ENCODE measurements at places on chromosomes 1 and 21. TPM values are rescaled to one million over a fixed set of nuclear protein-coding genes. Genes with fewer than 3 reads are reported as not detected.

B3GALT2 gene
- total RNA-seq, result 0.07 TPM

GRCh38 chr1:108141621-108142020 lies 58.5 kb downstream of the SLC25A24 start:
- H3K4me3 ChIP-seq, result no peak overlapping the region
- no peaks in the 10 kb centered on the region for H3K27me3 ChIP-seq
- peak overlapping the region; percentile 55 for H3K27ac ChIP-seq
- peaks cover 5% of the 10 kb centered on the region for H3K4me1 ChIP-seq
- peaks cover 10% of the 10 kb centered on the region for H3K36me3 ChIP-seq
- no peak for DNase-seq

MROH9 gene
- total RNA-seq, result not detected

- DNase-seq, result no peak
- peak overlapping the region; percentile 30 for H3K27ac ChIP-seq
- peaks cover 33% of the 10 kb centered on the region for H3K36me3 ChIP-seq
- H3K27me3 ChIP-seq, result no peaks in the 10 kb centered on the region
These were observed 57.9 kb downstream of the SASS6 start for GRCh38 chr1:100074604-100075395.

DNA sequence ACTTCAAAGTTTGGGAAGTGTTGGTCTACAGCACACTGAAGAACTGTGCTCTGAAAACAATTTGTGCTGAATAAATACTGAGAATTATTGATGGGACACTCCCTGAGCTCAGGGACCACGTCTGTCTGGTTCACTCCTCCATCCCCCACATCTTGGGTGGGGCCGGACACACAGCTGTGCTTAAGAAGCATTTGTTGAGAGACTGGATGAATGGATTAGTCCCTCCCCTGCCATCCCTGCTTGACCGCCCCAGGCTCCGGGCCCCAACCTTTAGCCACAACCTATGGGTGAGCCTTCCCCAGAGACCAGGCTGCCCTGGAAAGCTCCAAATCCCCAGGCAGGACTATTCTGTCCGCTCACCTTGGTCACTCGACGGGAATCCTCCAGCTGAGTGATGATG lies 7.5 kb downstream of the TRIM63 start:
- no peak overlapping the region for H3K27ac ChIP-seq
- H3K36me3 ChIP-seq, result no peaks in the 10 kb centered on the region
- no peaks in the 10 kb centered on the region for H3K4me1 ChIP-seq

ZBED6 gene
- total RNA-seq, result 26.6 TPM

ACTA1 gene
- not detected for total RNA-seq

DNA sequence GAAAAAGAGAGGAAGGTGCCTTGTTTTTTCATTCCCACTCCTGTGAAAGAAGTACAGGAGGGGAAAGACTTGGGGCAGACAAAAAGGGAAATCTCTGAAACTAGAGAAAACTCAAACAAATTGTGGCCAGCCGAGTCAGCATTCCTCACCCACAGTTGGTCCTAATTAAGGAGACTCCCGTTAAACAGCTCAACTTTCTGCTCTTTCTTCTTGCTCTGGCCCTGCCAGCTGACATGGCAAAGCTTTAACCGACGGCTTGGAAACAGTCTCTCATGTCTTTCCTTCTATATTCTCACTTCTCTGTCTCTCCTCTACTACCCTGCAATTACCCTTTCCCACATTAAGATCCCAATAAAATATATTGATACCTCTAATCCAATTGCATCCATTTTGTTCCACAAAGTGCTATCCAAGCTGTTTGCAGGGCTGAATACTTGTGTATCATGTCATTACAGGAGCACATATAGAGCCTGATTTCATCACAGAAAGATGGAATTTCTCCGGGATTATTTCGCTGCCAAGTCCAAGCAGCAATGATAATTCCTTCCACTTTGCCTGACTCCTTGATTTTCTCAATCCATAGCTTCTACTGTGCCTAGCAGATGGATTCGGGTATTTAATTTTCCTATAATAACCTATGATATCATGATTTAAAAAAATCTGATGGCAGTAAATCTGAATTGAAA lies 65.4 kb upstream of the IPO9 start:
- H3K27me3 ChIP-seq, result peaks cover 6% of the 10 kb centered on the region
- H3K27ac ChIP-seq, result no peak overlapping the region
- DNase-seq, result no peak

DNA sequence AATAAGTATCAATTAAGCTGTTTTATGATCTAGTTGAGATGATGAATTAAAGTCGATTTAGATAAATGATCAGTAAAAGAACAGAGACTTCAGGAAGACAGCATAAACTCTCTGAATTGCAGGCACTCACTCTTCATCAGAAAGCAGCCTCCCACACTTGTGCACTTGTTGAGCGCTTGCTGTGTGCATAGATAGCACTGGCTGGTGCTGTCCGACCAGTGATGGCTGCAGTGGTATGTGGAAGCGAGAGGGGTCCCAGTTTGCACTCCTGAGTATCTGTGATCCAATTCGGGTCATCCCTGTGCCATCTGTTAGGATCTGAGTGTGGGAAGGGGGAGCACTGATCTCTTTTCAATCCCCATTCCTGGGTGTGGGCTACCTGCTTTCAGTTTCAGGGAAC lies 137.8 kb downstream of the CAMTA1 start:
- H3K27ac ChIP-seq, result no peak overlapping the region
- no peak for DNase-seq
- H3K4me3 ChIP-seq, result no peak overlapping the region
- no peaks in the 10 kb centered on the region for H3K27me3 ChIP-seq
- no peaks in the 10 kb centered on the region for H3K4me1 ChIP-seq

SPRR2E gene
- not detected for total RNA-seq

SEC16B gene
- not detected for total RNA-seq

GRCh38 chr1:17244821-17245740 lies 3.8 kb upstream of the PADI3 start:
- DNase-seq, result no peak
- no peaks in the 10 kb centered on the region for H3K36me3 ChIP-seq
- H3K27me3 ChIP-seq, result peaks cover under 1% of the 10 kb centered on the region

DNA sequence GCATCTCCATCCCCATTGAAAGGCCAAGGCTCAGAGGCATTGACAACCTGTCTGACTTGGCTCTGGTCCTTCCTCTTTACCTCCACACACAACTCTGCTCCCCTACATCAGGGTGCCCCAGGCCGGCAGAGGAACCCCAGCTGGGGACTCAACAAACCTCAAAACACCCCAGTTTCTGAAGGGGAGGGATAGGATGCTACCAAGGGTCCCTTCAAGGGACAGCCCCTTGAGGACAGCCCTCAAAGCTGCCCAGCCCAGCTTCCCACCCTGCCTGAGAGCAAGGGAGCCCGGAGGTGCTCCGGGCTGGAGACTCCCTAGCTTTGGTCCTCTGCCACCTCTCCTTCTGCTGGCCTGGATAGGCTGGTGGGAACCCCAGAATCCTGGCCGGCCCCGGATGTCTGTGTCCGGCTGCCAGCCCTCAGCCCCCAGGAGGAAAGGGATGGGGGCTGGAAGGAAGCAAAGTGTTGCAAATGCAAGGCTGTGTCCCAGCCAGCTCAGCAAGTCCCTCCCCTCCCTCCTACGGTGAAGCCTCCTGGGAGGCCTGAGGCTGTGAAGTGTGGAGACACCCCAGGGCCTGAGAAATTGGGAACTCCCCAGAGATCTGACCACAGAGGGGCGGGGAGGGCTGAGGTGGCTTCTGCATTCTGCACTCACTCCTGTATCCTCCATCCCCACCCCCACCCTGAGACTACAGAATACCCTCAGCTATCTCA lies 1.1 kb upstream of the MARCKSL1 start:
- peak; percentile 64 for DNase-seq
- H3K27ac ChIP-seq, result no peak overlapping the region
- H3K27me3 ChIP-seq, result no peaks in the 10 kb centered on the region
- peaks cover 59% of the 10 kb centered on the region for H3K4me1 ChIP-seq
- peak overlapping the region; percentile 21 for H3K4me3 ChIP-seq

- H3K4me1 ChIP-seq, result peaks cover 50% of the 10 kb centered on the region
- H3K27me3 ChIP-seq, result no peaks in the 10 kb centered on the region
- peak overlapping the region; percentile 93 for H3K27ac ChIP-seq
- DNase-seq, result no peak
- peaks cover 6% of the 10 kb centered on the region for H3K36me3 ChIP-seq
- H3K4me3 ChIP-seq, result peak overlapping the region; percentile 97
These were observed 750 bp downstream of the SYNJ1 start for GRCh38 chr21:32726839-32727686.

AK5 gene
- total RNA-seq, result 7.2 TPM

DNA sequence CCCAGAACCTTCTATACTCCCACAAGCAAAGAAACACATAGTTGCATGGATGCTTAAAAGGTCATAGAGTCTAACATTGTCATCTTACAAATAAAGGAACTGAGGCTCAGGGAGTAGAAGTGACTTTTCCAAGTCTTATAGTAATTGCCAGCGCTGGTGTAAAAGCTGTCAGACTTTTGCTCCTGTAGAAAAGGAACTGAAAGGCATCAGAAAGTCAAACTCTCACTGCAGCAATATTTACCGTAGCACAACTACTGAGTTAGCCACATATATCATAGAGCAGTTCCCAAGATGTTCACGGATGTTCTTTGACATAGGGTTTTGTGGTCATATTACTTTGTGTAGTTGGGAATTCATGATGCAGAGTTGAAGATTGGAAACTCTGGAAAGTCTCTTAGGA lies 16.6 kb upstream of the USP24 start:
- H3K4me1 ChIP-seq, result peaks cover 20% of the 10 kb centered on the region
- no peak overlapping the region for H3K4me3 ChIP-seq
- DNase-seq, result no peak
- H3K36me3 ChIP-seq, result peaks cover 2% of the 10 kb centered on the region
- no peak overlapping the region for H3K27ac ChIP-seq

GRCh38 chr1:224727351-224728289 lies 111.5 kb downstream of the CNIH3 start:
- no peak for DNase-seq
- peaks cover 11% of the 10 kb centered on the region for H3K4me1 ChIP-seq
- H3K4me3 ChIP-seq, result no peak overlapping the region
- H3K36me3 ChIP-seq, result no peaks in the 10 kb centered on the region
- H3K27ac ChIP-seq, result no peak overlapping the region

DNA sequence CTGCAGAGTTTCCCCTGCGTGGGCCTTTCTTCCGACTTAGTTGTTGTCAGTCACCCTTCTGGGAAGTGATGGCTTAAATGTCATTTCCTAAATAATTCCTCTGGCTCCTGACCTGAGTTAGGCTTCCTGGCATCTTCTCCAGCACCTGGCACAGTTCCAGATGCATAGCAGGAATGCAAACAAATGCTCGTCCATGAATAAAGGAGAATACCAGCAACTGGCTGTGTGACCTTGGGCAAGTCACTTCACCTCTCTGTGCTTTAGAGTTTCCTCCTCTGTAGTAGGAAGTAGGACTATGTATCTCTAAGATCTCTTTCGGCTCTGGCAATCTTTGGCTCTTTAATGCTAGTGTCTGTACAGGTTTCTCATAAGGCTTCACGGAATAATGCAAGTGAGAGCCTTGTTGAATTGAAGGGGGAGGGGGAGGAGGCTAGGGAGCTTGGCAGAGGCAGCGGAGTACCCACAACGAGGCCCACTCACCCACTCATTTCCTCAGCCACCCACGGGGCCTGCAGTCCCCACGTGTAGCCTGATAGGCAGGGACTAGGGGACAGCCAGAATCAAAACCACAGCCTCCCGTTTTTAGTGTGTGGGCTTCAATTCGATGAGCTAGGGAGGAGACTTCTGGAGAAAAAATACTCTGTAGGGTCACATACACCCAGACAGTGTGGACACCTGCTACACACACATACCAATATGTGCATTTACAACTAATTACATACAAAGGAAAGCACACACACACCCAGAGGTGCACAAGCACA lies 48.1 kb downstream of the TENT5C start:
- peaks cover 29% of the 10 kb centered on the region for H3K27me3 ChIP-seq
- peaks cover 75% of the 10 kb centered on the region for H3K4me1 ChIP-seq
- DNase-seq, result peak; percentile 67
- H3K36me3 ChIP-seq, result peaks cover 3% of the 10 kb centered on the region

GRCh38 chr1:17148950-17149608 lies 29.8 kb upstream of the PADI2 start:
- peaks cover 7% of the 10 kb centered on the region for H3K27me3 ChIP-seq
- H3K4me1 ChIP-seq, result no peaks in the 10 kb centered on the region
- DNase-seq, result no peak

PLA2G2C gene
- 3.3 TPM for total RNA-seq

GRCh38 chr1:169733924-169734323 lies at the start of gene SELE:
SELE (minus strand) TSS chr1:169734079; CDS start chr1:169733612, 467 bp downstream.
- H3K36me3 ChIP-seq, result no peaks in the 10 kb centered on the region
- H3K27ac ChIP-seq, result no peak within 1 kb of the TSS
- H3K27me3 ChIP-seq, result peaks cover 22% of the 10 kb centered on the region
- H3K4me1 ChIP-seq, result no peaks in the 10 kb centered on the region

DNA sequence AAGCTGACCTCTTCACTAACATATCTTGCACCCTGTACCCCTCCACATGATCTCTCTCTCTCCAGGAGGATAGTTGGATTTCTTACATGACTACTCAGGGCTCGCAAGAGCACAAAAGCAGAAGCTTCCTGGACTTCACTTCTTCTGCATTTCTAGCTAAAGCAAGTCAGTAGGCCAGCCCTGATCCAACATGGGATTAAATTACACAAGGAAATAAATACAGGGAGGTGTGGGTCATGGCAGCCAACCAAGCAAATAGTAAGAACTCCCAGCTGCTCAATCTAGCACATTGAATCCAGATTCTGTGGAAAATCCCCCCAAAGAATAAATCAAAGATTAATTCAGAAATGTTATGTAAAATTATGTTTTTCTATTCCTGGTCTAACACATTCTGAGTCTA lies 33.3 kb downstream of the KLHDC7A start:
- H3K36me3 ChIP-seq, result peaks cover 5% of the 10 kb centered on the region
- no peak overlapping the region for H3K4me3 ChIP-seq
- DNase-seq, result no peak
- no peak overlapping the region for H3K27ac ChIP-seq
- peaks cover 15% of the 10 kb centered on the region for H3K27me3 ChIP-seq

GRCh38 chr1:26005434-26006105 lies 7.7 kb upstream of the PAFAH2 start:
- no peak overlapping the region for H3K27ac ChIP-seq
- no peak overlapping the region for H3K4me3 ChIP-seq
- H3K36me3 ChIP-seq, result no peaks in the 10 kb centered on the region
- no peak for DNase-seq
- H3K4me1 ChIP-seq, result peaks cover 5% of the 10 kb centered on the region

- H3K27ac ChIP-seq, result no peak overlapping the region
- no peak for DNase-seq
- H3K4me1 ChIP-seq, result no peaks in the 10 kb centered on the region
- H3K4me3 ChIP-seq, result no peak overlapping the region
- H3K36me3 ChIP-seq, result no peaks in the 10 kb centered on the region
These were observed 16.5 kb downstream of the ACOT11 start for GRCh38 chr1:54564312-54565112.

DNA sequence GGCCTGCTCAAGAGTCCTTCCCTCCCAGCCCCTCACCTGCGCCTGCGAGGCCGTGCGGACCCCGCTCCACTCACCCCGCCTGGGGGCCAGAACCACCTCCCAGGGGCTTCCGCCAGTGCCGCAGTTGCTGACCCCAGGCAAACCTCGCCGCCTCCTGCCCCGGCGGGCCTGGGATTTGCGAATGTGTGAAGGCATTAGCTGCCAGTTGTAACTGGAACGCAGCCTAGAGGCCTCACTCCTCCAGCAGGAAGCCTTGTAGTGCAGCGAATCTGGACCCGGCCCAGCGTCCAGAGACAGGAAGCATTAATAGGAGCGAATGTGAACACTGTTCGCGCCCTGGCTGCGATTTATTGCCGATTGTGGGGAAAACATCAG lies 140.9 kb upstream of the ARHGEF16 start:
- no peak overlapping the region for H3K27ac ChIP-seq
- peaks cover 10% of the 10 kb centered on the region for H3K4me1 ChIP-seq
- H3K27me3 ChIP-seq, result peaks cover 13% of the 10 kb centered on the region
- DNase-seq, result no peak
- H3K36me3 ChIP-seq, result peaks cover 5% of the 10 kb centered on the region
- H3K4me3 ChIP-seq, result no peak overlapping the region

- no peak overlapping the region for H3K27ac ChIP-seq
- H3K36me3 ChIP-seq, result no peaks in the 10 kb centered on the region
- H3K4me3 ChIP-seq, result no peak overlapping the region
- no peaks in the 10 kb centered on the region for H3K27me3 ChIP-seq
- DNase-seq, result no peak
- H3K4me1 ChIP-seq, result no peaks in the 10 kb centered on the region
These were observed 26.2 kb downstream of the MAGI3 start for GRCh38 chr1:113416496-113416895.
